ENCODE measurements at places on chromosomes 7 and 10.

GRCh38 chr10:2943932-2944614, 123.3 kb upstream of the PFKP start:
- DNase-seq = no peak

DNA sequence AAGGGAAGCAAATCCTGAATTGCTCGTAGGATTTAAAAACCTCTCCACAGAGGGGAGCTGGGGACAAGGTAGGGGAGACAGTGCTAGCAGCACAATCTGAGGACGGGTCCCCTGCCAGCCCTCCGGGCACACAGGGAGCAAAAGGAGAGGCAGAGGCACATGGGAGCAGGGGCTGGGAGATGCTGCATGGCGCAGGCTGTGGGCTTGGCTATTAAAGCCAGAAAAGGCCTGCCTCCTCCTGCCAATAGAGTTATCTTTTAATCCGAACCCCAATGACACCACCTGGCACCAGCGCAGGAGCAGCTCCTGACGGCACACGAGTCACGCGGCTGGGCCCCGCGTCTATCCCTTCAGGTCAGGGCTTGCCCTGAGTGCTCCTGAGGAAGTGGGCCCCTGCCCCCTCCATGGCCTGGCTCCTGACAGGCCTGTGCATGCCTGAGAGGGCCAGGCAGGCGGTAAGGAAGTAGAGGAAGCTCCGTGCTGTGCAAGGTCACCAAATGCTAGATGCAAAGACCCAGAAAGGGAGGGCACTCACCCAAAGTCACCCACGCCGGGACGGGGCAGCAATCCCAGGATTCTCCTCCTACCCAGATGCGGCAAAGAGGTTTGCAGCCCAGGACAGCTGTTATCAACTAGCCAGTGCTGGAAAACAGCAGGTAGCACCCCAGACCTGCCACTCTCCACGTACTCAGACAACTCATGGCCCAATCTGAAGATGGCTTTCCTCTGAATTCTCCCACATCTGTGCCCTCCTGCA, 28.1 kb downstream of the DLG5 start:
- no peak for DNase-seq

GRCh38 chr7:142299237-142299781, 41.5 kb upstream of the PRSS58 start:
- DNase-seq = no peak

GRCh38 chr7:96114190-96114589, 207.7 kb downstream of the SLC25A13 start:
- DNase-seq = no peak

DNA sequence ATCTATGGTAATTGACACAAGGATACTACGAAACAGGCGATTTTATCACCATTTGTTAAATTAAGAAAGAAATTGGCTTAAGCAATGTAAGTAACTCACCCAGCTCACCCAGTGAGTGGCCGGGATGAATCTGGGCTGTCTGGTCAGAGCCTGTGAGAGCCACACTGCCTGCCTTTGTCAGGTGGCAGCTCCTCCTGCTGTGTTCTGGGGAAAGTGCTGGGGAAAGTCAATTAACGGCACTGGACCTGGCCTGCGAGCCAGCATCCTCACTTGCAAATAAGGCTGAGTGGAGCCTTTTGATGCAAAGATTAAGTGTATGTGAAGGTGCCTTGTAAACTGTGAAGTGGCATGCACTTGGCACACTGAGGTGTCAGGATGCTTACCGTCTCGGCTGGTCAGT, 13.4 kb upstream of the CXCL12 start:
- DNase-seq = no peak

- no peak for DNase-seq
Observed at GRCh38 chr7:118492466-118492865, 268.0 kb downstream of the ANKRD7 start.

- no peak for DNase-seq
Observed at GRCh38 chr10:30186371-30186875, 127.0 kb upstream of the JCAD start.

DNA sequence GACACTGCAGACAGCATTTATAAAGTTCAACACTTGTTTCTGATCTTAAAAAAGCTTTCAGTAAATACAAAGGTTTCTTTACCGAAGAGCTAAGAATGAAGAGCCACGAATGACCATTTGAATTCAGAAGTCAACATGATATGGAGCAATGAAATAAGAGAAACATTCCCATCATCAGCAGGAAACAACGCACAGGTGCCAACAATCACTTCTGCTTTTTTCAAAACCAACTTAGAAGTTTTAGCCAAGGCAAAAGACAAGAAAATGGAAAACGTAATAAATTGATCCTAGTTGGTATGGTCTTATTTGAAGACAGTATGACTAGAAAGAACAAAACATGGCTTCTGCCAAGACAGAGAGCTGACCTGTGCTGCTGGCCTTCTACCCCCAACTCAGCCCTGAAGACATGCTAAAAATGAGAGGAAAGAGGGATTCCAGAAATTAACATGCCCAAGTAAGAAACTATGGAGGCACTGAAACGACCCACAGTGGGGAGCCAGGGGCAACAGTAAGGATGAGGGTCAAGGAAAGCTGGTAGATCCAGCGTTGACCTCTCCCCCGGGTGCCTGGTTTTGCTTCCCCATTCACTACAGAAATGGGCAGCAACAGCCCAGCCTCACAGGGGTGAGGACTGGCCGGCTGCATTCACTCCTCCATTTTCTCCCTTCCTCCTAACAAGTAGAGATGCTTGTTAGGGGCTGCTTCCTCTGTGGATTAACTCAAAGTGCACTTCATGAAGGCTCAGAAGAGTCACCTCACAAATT, 30.1 kb downstream of the VPS41 start:
- DNase-seq = no peak

DNA sequence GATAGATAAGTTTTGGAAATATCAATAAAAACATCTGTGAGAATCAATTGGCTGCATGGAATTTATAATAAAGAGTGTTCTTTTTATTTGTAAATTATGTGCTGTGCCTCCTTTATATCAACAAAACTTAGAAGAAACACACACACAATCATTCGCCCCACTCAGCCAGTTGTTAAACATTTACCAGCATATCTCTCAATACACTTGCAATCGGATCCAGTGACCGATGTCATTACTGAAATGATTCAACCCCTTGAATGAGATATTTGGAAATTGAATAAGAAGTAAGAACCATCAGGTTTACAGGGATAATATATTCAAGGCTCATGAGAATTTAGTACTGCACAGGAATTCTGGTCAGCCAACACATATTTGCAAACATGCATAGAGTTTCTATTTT, 35.6 kb downstream of the TAF3 start:
- no peak for DNase-seq

GRCh38 chr10:50579491-50580261, 44.1 kb downstream of the SGMS1 start:
- DNase-seq = no peak

DNA sequence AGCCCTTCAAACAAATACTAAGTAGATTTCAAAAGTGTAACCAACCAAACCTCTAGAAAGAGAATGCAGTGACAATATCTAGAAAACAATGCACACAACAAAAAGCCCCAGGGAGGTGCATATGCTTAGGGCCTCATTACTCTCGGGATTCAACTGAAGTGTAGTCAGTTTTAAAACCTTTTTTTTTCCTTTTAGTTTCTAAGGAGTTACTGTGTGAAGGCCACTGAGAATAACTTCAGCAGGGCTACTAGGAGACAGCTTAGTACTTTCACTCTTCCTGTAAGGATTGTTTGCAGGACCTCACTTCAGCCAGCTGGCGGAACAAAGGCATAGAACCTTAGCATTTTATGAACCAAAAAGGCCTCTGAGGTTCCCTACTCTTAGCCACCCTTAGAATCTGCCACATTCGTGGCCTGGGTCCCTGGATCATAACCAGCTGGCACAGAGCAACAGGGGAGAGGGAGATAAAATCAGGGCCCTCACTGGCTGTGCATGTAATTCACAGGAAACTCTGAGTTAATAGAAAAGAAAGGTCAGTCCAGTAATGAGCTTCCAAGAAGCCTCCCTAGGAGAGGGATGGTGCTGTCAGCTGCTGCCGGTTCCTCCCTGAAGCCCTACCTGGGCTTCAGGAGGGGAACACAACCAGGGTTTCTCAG, 3.6 kb downstream of the VOPP1 start:
- DNase-seq = no peak

DNA sequence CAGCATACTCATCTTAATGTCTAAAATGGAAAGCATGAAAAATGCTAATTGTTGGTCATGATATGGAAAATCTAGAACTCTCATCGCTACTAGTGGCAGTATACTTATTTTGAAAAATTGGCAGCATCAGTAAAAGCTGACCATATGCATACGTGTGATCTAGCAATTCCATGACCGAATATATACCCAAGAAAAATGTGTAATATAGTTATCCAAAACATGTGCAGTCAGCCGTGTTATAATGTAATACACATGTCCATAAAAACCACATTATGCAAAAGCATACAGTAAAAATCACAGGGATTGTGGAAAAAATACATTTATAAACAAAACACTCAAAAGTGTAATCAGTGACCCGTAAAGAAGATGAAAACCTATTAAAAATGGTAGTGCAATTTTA, 439.0 kb downstream of the SH2D4B start:
- DNase-seq = no peak

DNA sequence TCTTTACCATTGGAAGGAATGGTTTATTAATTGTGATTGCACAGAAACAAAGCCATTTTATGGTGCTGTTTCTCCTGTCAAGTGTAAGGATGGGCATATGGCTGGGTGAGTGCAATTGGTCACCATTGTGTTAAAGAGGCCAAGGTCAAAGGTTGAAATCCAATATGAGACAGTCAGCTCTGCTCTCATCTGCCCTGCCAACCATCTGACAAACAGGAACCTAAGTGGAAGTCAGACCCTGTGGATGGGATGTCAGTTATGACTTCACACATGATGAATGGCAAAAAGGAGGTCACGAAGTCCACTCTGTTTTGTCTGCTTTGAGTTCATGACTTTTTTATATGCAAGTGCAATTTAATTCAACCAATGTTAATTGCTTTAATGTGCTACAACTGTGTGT, 172.7 kb upstream of the TMEM229A start:
- no peak for DNase-seq

DNA sequence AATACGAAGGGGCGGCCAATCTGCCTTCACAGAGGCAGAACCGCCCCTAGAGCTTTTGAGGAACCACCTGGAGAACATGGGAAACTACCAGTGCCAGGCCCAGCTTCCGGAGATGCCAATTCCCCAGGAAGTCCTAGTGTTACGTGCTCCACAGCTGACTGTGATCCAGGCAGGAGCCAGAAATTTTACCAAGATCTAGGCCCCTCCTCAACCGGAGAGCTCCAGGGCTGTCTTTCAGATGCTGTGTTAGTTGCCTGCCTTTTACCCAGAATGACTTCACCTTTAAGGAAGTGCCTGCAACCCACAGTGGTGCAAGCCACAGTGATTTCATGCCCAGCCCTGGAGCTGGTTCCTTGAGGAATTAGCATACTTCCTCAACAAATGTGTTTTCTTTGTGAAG, 62.9 kb downstream of the ELMO1 start:
- no peak for DNase-seq

- DNase-seq = no peak
Observed at GRCh38 chr7:7707246-7707645, 11.2 kb downstream of the RPA3 start.

DNA sequence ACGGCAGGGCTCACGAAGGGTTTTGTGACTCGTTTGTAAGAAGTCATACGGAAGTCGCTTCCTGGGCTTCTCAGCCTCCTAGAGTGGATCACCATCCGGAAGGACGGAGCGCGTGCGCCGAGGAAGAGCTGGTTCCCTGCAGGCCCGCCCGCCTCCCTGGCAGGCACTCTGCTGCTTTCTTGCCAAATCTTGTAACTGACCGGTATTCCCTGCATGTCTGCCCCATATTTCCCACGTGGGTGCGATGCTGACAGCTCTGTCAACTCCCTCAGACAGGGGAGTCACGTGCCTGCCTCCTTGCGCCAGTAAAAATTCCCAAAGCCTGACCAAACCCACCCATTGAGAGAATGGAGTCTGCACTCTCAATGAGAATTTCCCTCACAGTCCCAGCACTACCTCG, 12.7 kb downstream of the SHH start:
- DNase-seq = no peak

DNA sequence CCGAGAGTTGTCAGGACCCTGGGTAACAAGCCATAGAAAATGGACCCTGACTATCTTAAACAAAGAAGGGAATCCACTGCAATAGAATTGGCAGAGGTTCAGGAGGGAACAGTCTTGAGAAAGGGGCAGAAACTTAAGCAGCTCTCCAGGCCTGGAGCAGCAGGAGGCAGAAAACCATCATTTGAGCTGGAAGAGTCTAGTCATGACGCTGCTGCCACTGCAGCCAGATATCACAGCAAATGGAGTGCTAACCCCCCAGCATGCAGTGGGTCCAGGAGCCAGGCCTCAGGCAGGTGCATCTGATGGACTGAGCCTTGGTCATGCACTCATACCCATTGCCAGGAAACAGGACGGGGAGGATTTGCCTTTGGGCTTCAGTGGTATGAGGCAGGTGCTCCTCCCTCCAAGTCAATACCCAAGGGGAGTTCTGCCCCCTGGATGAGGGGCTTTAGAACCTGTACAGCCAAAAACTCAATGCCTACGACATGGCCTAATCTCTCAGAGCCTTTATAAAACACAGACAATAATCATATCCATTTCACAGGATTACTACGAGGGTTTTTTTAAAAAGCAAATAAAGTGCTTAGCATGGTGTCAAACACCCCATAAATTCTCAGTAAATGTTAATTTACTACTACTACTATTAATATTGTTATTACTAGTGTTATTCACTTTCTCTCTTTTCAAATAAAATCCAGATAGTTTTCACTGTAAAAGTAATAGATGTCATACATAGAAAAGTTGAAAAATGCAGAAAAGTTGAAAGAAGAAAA, 30.7 kb downstream of the DUSP5 start:
- no peak for DNase-seq

- no peak for DNase-seq
Observed at GRCh38 chr7:156169474-156170370, 357.5 kb upstream of the SHH start.

DNA sequence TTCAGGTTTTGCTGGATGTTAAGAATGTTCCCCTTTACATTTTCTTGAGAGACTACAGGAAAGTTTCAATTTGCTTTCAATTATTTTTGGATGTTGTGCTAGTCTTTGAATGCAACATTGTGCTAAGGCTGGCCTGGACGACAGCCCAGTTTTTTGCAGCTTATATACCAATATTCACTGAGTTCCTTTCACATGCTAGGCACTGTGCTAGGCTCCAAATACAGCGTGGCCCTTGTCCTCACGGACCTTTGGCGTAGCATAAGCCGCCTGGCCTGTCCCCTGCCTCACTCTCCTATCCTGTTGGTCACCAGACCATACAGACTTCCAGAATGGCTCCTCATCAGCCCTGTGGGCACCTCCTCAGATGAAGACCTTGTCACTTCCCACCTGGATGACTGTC, 19.5 kb upstream of the HSPA12A start:
- no peak for DNase-seq

GRCh38 chr7:158329014-158329610, 258.5 kb downstream of the PTPRN2 start:
- DNase-seq = no peak

- no peak for DNase-seq
Observed at GRCh38 chr7:127946111-127946510, 85.1 kb downstream of the LRRC4 start.

GRCh38 chr7:36881233-36881874, 157.1 kb upstream of the AOAH start:
- DNase-seq = no peak

- no peak for DNase-seq
Observed at GRCh38 chr7:106681815-106682495, 21.0 kb upstream of the CCDC71L start.
